ENCODE measurements at places on chromosomes 16 and 17. TPM values are rescaled to one million over a fixed set of nuclear protein-coding genes. Genes with fewer than 3 reads are reported as not detected.
A peak's percentile ranks its signal among the peaks of the same experiment; 100 is the strongest.

CCDC78 gene
- 1.9 TPM for total RNA-seq

HOXB9 gene
- total RNA-seq, result 0.88 TPM

DNA sequence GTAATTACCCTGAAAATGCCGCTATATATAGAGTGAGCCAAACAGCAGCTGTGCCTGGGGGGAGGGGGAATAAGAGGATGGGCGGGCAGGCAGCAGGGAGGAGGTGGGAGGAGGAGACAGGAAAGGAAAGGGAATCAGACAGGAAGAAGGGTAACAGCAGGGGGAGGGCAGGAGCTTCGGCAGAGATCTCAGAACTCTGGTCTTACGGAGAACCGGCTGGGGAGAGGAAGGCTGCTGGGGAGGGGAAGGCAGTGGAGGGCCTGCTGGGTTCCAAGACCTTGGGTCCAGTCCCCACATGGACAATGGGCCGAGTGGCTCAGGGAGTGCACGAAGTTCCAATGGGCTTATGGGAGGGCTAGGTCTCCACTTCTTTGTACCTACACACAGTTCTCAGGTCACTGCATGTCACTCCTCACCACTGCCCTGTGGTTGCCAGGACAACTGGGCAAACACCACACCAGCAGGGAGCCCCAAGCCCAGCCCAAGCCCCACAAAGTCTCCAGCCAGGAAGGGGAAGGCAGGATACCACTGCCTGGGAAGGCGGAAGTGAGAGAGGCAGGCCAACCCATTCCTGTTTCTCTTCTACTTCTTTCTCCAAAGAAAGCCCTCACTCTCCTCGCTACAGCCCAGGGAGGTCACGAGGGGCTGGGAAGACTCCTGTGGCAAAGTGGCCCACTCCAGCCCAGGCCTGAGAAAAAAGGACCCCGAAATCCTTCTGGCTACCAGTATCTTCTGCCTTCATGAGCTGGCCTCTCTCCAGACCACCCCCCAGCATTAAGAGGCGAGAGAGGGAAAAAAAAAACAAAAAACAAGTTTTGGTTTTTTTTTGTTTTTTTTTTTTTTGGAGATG, 25.3 kb downstream of the G6PC3 start:
- H3K36me3 ChIP-seq, result peaks cover 8% of the 10 kb centered on the region
- no peak overlapping the region for H3K4me3 ChIP-seq
- H3K27ac ChIP-seq, result no peak overlapping the region

- peaks cover 39% of the 10 kb centered on the region for H3K36me3 ChIP-seq
- no peaks in the 10 kb centered on the region for H3K27me3 ChIP-seq
- DNase-seq, result no peak
These were observed 104.7 kb downstream of the SMG6 start for GRCh38 chr17:2198927-2199326.

NOS2 gene
- total RNA-seq, result not detected

DNA sequence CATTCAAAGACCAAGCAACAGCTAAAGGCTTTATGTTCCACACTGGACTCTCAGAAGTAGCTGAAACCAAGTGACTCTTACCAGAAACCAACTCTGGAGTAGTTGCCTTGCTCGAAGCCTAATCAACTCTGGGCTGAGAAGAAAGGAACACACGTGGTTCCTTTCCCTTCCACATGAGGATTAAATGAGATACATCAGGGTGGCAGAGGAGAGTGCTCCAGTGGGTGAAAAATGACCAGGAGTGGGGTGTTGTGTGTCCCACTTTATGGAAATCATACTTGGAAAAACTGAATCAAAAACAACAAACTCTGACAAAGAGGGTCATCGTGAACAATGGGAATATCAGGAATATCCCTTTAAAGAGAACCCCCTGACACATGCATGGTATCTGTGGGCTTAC, 234.2 kb upstream of the ASIC2 start:
- no peaks in the 10 kb centered on the region for H3K27me3 ChIP-seq
- H3K27ac ChIP-seq, result no peak overlapping the region
- H3K36me3 ChIP-seq, result no peaks in the 10 kb centered on the region
- DNase-seq, result no peak
- no peaks in the 10 kb centered on the region for H3K4me1 ChIP-seq

KATNIP gene
- total RNA-seq, result 15.8 TPM

DNA sequence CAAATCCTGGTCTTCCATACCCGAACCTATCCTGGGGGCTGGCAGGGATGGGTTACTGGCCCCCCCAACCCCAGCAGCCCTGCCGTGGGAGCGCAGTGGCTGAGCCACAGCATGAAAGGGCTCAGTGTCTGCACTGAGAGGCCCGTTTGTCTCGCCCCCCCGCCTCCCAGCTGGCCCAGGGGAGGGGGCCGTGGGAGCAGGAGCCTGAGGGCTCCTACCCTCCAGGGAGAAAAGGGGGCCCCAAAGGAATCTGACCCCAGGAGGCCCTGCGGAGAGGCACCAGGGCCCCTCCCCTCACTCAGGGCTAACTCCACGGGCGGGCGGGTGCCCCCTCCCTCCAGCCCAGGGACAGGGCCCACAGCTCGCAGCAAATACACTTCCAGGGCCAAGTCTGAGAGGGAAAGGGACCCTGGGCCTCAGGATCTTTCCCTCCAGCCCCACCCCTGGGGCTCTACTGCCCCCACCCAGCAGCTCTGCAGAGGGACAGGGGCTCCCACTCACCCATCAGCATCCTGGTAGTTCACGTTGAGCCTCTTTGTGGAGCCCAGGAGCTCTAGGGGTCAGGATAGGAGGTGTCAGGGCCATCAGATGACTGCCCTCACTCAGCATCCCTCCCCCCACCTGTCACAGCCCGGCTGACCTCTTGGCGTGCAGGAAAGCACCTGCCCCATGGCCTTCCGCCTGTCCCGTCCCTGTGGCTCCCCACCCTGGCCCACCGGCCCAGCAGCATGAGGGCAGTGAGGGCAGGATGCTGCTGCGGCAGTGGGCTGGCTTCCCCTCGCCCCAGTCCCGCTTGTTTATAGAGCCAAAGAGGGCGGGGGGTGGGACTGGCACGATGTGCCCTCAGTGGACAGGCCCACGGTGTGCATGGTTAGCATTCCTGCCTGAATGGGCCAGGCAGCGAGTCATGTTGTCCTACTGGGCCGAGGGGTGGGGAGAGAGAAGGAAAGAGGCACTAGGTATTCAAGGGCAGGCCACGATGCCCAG, 7.3 kb downstream of the CASKIN2 start:
- H3K27me3 ChIP-seq, result no peaks in the 10 kb centered on the region
- H3K4me3 ChIP-seq, result no peak overlapping the region
- H3K4me1 ChIP-seq, result no peaks in the 10 kb centered on the region
- no peaks in the 10 kb centered on the region for H3K36me3 ChIP-seq
- no peak overlapping the region for H3K27ac ChIP-seq

DNA sequence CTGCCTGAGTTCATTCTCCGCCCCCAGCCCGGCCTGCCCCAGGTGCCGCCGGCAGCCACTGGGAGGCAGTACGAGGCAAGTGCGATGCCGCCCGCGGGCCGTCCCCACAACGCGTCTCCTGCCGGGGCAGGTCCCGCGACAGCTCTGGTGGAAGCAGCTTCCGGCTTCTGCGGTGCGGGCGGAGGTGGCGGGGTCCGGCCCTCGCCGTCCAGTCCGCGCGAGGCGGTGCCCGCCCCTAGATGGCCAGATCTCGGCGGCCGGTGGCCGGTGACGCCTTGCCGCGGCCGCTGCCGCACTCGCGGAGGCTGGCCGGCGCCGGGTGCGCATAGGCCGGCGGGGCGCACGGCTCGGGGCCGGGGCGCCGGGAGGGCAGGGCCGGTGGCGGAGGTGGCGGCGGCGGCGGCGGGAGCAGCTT, 1.8 kb downstream of the GJD3 start:
- no peak overlapping the region for H3K27ac ChIP-seq
- DNase-seq, result peak; percentile 90
- peaks cover 21% of the 10 kb centered on the region for H3K27me3 ChIP-seq
- peak overlapping the region; percentile 56 for H3K4me3 ChIP-seq
- peaks cover 21% of the 10 kb centered on the region for H3K4me1 ChIP-seq

KRTAP9-2 gene
- not detected for total RNA-seq

GRCh38 chr16:18039931-18040330, 296.6 kb downstream of the NPIPA8 start:
- H3K27me3 ChIP-seq, result no peaks in the 10 kb centered on the region
- DNase-seq, result no peak
- H3K36me3 ChIP-seq, result no peaks in the 10 kb centered on the region
- H3K27ac ChIP-seq, result no peak overlapping the region
- H3K4me3 ChIP-seq, result no peak overlapping the region

APOBR gene
- total RNA-seq, result 20.9 TPM

DNA sequence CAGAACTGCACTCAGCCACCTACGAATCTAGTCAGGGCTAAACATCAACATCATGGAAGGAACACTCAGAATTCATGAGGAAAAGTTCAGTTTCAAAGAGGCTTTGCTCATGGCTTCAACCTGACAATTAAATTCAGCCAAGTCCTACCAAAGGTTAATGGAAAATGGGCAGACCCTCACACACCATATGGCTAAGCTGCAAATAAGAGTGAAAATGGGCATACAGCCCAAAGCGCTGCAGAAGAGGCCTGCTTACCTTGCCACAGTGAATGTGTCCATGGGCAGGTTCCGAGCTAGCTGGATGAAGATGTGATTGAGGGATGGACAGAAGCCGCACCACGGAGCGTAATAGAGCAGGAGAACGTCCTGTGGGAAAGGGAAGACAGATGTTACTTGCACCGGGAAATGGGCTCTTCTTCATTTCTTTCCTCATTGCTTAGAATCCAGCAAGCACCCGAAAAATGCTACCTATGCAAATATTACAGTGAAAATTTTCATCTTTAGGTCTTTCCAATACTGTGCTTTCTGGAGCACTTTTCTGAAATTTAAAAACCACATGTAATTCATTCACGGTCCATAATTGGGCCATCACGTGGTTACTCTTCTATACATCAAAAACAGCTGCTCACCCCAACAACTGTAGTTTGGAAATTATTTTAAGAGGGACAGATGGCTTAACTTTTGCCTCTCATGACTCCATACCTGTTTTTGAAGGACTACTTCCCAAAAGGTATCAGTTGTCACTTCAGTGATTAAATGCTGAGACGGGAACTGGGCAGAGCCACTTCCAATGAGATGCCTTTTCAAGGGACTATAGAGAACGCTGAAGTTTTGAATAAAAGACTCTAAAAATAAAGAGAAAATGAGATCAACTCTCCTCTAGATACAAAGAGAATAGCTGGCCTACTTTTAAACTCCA, 19.6 kb downstream of the SNN start:
- H3K4me1 ChIP-seq, result peaks cover 34% of the 10 kb centered on the region
- DNase-seq, result no peak
- no peak overlapping the region for H3K27ac ChIP-seq
- no peaks in the 10 kb centered on the region for H3K27me3 ChIP-seq
- H3K36me3 ChIP-seq, result peaks cover 75% of the 10 kb centered on the region

AKAP1 gene
- 19.9 TPM for total RNA-seq

NPIPA5 gene
- 19.9 TPM for total RNA-seq

- no peak within 1 kb of the TSS for H3K27ac ChIP-seq
- no peaks in the 10 kb centered on the region for H3K27me3 ChIP-seq
- H3K4me1 ChIP-seq, result no peaks in the 10 kb centered on the region
These were observed at the start of gene CNTNAP4 for GRCh38 chr16:76276745-76277438. Gene CNTNAP4 (plus strand): TSS chr16:76277401. CDS start chr16:76277663, 262 bp downstream.

CMTR2 gene
- total RNA-seq, result 21.5 TPM

GRCh38 chr17:15278380-15278779, 13.3 kb upstream of the PMP22 start:
- no peak for DNase-seq
- no peaks in the 10 kb centered on the region for H3K4me1 ChIP-seq
- H3K36me3 ChIP-seq, result no peaks in the 10 kb centered on the region
- H3K27ac ChIP-seq, result no peak overlapping the region

DNA sequence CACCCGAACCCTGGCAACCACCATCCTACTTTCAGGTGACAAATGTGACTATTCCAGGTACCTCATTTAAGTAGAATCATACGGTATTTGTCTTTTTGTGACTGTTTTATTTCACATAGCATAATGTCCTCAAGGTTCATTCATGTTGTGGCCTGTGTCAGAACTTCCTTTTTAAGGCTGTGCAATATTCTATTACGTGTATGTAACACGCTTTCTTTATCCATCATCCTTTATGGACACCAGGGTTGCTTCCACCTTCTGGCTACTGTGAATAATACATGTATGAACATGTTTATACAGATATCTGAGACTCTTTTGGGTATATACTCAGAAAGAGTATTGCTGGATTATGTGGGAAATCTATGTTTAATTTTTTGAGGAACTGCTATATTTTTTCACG, 28.7 kb upstream of the RSL1D1 start:
- H3K4me3 ChIP-seq, result no peak overlapping the region
- DNase-seq, result no peak
- no peak overlapping the region for H3K27ac ChIP-seq
- peaks cover 7% of the 10 kb centered on the region for H3K4me1 ChIP-seq
- H3K36me3 ChIP-seq, result peaks cover 43% of the 10 kb centered on the region
- H3K27me3 ChIP-seq, result no peaks in the 10 kb centered on the region

LRRC36 gene
- not detected for total RNA-seq

DNA sequence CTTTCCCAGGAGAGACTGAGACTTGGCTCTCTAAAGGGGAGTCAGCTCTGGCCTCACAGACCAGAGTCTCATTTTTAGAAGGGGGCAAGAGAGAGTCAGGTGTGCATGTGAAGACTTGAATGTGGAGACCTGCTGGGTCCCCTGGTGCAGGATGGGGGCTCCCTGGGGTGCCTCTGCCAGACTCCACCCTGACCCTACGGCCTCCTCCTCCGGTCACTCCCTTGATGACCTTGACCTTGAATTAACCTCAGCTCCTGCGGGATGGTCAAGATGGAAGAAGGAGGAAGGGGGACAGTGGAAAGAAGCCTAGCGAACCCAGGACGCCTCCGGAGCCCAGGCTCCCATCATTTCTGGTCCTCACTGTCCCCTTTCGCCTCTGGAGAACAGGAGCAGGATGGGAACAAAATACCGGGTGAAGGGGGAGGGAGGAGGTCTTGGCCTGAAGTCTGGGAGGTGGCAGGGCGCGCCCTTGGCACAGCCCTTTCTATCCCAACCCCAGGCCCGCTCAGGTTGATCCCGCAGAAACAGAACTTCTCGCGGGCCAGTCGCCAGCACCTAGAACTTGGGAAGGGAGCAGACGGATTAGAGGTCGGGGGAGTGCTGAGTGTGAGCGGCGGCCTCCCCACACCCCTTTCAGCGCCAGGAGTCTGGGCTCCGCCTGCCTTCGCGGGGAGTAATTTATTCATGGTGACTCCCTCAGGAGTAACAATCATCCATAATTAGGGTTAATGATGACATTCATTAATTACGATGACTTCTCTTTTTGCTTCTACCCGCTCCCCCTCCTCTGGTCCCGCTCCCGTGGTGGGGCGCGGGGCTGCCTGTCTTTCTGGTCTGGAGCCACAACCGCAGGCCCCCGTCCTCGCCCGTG, 1.6 kb downstream of the STAC2 start:
- H3K36me3 ChIP-seq, result no peaks in the 10 kb centered on the region
- no peak for DNase-seq
- peaks cover 7% of the 10 kb centered on the region for H3K4me1 ChIP-seq
- H3K27me3 ChIP-seq, result peaks cover 47% of the 10 kb centered on the region

ATP2A3 gene
- 290 TPM for total RNA-seq

GRCh38 chr16:70470927-70471341, 16.5 kb downstream of the FCSK start:
- no peaks in the 10 kb centered on the region for H3K27me3 ChIP-seq
- H3K4me3 ChIP-seq, result no peak overlapping the region
- H3K27ac ChIP-seq, result no peak overlapping the region
- no peak for DNase-seq
